ENCODE measurements at places on chromosomes 3 and 15. TPM values are rescaled to one million over a fixed set of nuclear protein-coding genes. Genes with fewer than 3 reads are reported as not detected.

The BUB1B gene
- total RNA-seq = 4.2 TPM

The CYP11A1 gene
- not detected for total RNA-seq

The FOXB1 gene
- total RNA-seq = not detected

The SNX1 gene
- total RNA-seq = 138 TPM

The TMEM108 gene
- total RNA-seq = not detected

The GOLGA8T gene
- total RNA-seq = not detected
